Activated T-cell treated with anti-CD3 and anti-CD28 coated beads for 4 hours (primary cell): ENCODE measurements at places on chromosomes 11 and 22.

- peak; percentile 38 for DNase-seq
Observed at GRCh38 chr11:96188243-96189006, 154.6 kb downstream of the MAML2 start.

- DNase-seq = no peak
Observed at GRCh38 chr11:122733318-122733717, 77.8 kb downstream of the UBASH3B start.

- DNase-seq = no peak
Observed at GRCh38 chr22:40511604-40512003, 124.9 kb downstream of the MRTFA start.

- DNase-seq = peak; percentile 80
Observed at GRCh38 chr22:30426388-30427353, 1.1 kb downstream of the MTFP1 start.

GRCh38 chr22:44085743-44086270, 61.7 kb downstream of the PARVB start:
- DNase-seq = no peak

DNA sequence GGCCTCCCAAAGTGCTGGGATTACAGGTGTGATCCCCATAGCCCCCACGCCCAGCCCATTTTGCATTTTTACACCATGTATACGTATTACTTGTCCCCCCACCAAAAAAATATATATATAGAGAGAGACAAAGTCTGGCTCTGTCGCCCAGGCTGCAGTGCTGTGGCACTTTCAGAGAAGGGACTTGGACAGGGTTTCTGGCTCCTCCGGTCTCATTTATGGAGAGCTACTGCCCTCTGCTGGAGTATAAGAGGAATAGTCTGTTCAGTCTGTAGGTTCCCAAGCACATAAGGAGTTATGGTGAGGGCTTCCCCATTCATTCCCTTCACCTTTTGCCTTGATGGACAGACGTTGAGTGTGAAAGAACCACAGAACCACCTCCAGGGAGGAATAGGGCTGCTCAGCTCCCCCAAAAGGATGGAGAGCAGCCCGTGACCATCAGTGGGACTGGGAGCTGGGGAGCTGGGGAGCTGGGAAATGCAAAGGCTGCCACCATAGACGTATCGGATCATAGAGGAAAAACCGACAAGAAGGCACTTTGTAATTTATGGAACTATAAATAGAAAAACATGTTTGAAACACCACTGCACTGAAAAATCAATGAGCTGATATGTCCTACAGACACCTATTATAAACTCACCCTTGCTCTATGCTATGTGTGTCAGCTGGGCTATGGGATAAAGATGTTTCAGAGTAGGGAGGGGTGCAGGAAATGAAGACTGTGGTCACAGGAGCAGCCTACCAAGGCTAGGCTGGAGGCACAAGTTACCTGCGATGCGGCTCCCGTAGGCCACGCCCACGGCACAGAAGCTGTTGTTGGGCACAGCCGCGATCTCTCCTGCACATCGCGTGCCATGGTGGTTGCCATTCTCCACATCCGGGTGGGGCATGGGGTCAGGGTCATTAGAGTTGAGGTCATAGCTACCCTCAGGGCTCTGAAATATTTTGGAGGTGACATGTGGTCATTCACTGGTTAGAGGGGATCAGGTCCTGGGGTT, 5.2 kb downstream of the PCSK7 start:
- no peak for DNase-seq

DNA sequence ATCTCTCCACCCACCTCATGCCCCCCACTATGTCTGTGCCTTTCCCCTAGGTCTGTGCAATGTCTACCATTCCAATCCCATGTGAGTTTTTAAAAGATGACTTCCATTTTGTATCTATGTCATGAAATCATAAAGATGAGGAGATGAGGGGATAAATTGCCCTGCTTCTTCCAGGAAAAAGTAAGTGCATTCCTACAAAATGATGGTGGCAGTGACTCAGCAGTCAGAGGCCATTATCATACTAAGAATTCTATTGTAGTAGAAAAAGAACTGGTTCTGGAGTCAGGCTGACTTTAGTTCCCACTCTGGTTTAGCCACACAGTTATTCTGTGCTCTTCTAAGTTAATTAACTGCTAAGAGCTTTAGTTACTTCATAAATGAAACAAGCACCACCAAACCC, 89.6 kb upstream of the API5 start:
- DNase-seq = no peak

DNA sequence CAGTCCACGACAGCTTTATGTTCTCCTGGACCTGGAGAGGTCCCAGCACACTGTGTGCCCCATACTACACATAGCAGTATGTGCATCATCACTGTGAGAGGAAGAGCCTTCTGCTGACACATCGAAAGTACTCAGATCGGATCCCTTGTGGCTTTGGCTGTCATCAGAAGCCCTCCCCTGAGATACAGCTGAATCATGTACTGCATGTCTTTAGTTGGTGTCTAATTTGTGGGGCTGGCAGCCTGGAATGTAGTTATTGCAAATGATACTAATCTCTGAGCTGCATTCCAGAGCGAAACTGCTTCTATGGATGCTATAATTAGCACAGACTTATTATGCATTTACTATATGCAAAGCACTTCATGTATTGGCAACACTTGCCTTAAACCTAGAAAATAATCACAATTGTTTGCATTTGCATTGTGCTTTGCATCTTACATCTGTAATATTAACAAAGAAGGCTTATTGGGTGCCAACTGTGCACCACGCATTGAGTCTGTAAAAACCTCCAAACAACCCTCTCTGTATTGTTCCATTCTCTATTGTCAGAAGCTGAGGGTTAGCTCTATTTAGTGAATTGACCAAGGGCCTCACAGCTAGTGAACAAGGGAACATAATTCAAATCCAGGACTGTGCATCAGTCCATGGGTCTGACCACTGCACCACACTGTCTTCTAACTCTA, 89.2 kb upstream of the CRTAM start:
- DNase-seq = no peak

GRCh38 chr11:106418791-106419190, 341.3 kb downstream of the AASDHPPT start:
- no peak for DNase-seq

DNA sequence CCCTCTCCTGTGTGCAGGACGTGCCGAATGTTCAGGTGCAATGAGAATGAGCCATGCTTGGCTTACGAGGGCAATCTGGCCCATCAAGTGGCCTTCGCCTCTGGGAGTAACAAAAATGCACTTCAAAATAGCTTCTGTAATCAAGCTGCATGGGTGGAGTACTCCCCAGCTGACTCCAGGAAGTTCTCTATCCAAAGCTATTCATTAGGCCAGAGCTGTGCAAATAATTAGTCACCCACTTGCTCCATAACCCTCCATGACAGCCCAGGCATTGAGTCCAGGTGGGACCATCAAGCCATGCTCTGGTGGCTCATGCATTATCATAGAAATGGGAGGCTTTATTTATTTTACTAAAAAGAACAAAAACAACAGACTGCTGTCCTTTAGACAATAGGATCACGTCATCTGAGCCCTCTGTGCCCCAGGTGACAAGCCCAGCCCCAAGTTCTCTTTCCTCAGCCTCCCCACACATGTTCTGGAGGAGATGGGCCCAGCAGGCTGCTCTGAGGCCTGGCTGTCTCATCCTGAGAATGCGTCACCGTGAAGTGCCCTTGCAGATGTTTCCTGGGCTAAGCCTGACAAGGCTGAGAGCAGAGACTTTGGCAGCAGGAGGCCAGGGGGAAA, 244.7 kb downstream of the ETS1 start:
- no peak for DNase-seq

DNA sequence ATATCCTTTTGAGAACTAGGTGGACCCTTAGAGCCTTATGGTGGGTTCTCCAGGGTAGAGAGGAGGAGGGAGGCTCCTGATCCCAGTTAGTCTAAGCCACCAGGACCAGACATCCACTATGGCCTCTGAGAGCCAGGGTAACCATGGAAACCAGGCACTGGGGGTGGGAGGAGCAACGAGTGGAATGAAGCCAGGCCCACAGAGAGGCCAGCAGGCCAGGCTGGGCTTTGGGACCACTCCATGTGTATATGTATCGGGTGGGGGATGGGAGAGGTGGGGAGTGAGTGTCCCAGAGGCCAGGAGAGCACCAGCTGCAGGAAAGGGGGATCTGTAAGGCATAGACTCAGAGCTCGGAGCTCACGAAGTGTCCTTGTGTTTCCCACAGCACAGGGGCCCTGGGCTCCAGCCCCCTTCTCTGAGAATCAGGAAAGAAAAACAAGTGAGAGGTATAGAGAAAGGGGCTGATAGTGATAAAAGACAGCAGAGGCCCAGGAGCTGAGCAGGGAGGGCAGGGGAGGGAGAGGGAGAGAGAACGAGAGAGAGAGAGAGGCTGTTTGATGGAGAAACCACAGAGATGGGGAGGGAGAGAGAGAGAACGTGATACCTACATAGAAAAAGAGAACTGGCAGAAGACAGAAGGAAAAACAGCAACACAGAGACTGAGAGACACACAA, 15.5 kb upstream of the TSPAN18 start:
- no peak for DNase-seq

DNA sequence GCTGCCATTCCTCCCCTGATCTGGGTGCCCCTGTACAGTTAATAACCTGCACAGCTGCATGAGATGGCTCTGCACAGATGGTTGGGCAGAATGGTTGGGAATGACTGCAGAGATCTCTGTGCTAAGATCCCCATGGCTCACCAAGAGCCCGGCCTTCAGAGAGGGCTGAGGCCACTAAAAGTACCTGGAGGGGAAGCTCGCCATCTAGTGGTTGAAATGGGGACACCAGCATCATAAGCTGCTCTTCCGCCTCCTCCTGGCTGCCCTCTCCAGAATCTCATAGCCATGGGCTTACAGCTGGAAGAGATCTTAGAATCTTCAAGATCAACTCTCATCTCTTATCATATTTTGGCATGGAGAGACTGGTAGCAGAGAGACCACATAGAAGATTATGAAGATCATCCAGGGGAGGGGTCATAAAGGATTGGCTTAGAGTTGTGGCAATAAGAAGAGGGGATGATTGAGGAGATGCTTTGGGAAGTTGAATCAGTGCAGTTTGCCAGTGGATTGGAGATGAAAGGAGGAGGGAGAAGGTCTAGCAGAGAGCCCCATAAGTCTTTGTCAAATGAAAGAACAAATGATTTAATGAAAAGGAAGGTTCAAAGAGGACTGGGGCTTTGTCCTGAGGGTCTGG, 22.0 kb upstream of the TLCD5 start:
- DNase-seq = peak; percentile 26

DNA sequence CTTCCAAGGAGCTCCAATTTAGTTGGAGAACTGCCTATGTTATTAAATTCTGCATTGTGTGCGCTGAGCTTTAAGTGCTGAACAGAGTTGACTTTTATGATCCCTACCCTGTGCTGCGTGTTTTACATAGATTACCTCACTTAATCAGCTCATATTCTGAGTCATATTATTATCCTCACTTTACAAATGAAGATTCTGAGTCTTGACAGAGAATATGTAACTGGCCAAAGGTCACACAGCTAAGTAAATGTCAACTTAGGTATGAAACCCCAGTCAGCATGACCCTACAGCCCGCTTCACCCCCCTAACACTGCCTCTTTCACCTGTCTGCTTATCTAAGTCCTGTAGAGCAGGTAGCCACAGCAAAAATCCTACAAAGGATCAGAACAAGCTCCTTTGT, 19.8 kb upstream of the TMPRSS5 start:
- no peak for DNase-seq

DNA sequence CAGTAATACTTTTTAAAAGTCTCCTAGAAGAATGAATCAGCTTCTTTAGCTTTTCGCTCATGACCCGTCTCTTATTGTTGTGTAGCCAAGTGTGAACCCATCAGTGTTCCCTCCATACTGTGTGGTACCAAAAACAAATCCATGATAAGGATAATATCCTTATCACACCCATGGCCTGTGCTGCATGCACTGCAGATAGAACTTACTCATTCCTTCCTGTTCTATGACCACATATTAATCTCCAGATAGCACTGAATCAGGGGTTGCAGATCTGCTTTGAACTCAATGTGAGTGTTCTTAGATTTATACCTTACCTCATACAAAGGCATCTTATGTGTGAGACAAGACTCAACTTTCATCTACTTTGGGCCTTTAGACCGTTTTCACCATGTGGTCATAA, 373.4 kb downstream of the JRKL start:
- DNase-seq = no peak

GRCh38 chr11:111460856-111461255, 51.3 kb downstream of the BTG4 start:
- DNase-seq = no peak

DNA sequence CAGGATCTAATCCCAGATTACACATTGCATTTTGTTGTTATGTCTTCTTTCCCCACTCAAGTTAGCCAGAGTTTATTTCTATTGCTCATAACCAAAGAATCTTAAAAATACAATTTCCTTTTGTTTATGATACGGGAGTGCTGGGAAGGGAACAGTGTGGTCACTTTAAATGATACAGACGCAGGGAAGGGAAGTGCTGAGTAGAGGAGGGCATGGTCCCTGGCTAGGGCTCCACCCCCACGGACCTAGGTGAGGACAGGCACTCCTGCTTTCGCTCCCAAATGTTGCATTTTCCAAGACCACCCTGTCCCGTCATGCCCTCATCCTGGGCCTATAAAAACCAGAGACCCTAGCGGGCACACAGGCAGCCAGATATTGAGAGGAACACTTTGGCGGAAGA, 30.6 kb upstream of the NARS2 start:
- no peak for DNase-seq

- peak; percentile 77 for DNase-seq
Observed at GRCh38 chr11:122743949-122744348, 88.4 kb downstream of the UBASH3B start.

- DNase-seq = no peak
Observed at GRCh38 chr11:46389450-46390330, 1.9 kb downstream of the CHRM4 start.

- DNase-seq = no peak
Observed at GRCh38 chr22:36384766-36385481, 2.8 kb downstream of the MYH9 start.

DNA sequence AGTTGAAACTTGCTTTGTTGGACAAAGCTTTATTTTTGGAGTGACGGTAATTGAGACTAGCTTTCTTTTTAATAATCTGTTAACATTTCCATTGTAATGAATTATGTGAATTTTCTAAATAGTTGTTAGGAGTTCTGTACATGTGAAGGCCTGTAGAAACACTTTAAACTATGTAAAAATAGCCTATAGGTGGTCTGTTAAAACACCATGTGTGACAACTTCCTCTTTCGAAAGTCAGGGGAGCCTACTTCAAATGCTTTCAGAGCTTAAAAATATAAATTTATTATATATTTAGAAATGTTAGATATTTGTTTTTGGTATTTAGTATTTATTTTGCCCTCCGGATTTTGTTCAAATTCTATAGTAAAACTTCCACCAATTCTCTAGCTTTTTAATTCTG, 28.7 kb downstream of the DDIAS start:
- no peak for DNase-seq

GRCh38 chr11:17432002-17432401, 43.5 kb upstream of the KCNJ11 start:
- no peak for DNase-seq

DNA sequence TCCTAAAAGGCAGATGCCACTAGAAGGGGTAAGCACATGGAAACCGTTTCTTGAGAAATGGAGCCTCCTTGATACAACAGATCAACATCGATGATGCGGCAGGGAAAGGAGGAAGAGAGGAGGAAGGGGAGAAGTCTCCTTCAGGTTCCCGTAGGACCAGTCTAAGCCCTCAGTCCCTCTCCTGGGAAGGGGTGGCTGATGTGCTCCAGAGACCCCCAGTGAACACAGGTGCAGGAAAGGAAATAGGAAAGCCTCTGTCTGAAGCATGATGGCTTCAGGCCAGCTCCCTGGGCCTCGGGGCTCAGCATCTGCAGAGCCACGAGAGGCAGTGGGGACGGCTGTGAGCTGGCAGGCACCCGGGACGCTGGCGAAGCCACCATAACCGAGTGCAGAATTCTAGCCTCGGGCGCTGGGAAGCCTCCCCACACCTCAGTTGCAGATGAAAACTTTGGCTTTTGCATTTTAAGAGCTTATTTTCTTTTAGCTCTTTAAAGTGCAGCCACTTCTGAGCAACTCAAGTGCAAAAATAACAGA, 1.8 kb downstream of the SPATA19 start:
- no peak for DNase-seq
